ENCODE measurements at places on chromosomes 6 and 20.

GRCh38 chr6:113315879-113316278 lies 541.3 kb upstream of the MARCKS start:
- DNase-seq = no peak

DNA sequence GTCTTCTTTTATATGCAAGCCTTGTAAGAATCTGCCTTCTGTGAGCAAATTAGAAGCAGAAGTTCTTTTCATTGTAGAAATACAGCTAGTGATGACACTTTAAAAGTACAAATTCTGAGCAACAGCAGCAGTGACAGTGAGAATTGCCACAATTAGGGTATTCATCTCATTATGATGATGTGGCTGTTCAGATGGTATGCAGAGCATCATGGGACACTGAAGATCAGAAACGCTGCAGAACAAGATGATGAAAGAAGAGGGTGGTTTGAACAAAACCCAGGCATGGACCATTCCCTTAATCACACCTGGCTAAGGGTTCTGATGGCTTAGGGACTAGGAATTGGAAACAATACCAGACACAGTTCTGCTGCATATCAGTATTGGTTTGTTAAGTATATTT lies 312.7 kb upstream of the TBX18 start:
- peak; percentile 44 for DNase-seq

DNA sequence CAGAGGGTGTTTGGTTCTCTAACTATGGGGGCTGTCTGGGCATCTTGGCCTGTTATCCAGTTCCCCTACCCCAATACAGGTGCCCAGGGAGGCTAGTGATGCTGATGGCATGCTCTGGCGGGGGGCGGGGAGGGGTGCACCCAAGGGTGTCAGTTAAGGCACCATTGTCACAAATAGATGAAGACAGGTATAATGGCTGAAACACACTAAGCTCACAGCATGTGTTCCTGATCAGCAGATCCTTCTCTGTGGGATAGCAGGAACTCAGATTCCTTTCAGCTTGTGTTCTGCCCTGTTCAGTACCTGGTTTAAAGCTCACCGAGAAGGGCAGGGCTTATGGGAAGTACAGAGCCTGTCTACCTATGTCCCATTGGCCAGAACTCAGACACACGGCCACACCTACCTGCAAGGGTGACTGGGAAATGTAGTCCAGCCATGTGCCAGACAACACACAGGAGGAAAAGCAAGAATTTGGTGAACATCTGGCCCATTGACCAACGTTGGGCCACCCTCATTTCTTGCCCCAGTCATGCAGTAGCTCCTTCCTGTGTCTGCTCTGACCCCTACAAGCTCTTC lies 3.4 kb upstream of the RSPO4 start:
- DNase-seq = peak; percentile 17

GRCh38 chr20:34575271-34575670 lies 16.8 kb downstream of the MAP1LC3A start:
- no peak for DNase-seq

DNA sequence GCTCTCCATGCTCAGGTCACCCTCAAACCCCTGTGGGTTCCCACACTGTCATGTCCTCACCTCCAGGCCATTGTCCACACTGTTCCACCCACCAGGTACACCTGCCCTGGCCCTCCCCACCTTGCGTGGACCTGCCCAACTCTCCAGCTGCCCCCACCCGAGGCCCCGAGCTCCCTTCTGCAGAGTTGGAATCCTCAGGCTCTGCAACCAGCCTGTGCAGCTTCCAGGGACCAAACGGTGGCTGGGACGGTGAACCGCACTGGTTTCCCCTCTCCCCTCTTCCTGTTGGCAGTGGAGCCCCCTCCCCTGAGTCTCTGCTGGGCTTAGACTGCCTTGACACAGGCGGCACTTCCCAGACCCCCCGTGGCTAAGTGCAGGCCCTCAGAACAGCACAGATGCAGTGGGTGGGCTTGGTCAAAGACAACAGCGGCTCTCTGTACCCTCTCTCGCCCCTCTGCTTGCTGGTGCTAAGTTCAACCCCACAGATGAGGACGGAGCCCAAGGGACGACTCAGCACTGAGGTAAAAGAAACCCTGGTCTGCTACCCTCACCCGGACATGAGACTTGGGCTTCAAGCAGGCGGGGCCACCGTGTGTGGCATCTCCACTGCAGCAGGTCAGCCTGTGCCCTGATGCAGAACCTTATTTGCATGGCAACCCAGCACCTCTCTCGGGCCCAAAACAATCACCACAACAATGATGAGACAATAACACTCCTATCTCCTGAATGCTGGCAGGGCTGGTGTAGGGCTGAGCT lies 11.0 kb downstream of the ZBP1 start:
- no peak for DNase-seq

GRCh38 chr20:21323640-21324039 lies 20.5 kb downstream of the XRN2 start:
- peak; percentile 93 for DNase-seq

DNA sequence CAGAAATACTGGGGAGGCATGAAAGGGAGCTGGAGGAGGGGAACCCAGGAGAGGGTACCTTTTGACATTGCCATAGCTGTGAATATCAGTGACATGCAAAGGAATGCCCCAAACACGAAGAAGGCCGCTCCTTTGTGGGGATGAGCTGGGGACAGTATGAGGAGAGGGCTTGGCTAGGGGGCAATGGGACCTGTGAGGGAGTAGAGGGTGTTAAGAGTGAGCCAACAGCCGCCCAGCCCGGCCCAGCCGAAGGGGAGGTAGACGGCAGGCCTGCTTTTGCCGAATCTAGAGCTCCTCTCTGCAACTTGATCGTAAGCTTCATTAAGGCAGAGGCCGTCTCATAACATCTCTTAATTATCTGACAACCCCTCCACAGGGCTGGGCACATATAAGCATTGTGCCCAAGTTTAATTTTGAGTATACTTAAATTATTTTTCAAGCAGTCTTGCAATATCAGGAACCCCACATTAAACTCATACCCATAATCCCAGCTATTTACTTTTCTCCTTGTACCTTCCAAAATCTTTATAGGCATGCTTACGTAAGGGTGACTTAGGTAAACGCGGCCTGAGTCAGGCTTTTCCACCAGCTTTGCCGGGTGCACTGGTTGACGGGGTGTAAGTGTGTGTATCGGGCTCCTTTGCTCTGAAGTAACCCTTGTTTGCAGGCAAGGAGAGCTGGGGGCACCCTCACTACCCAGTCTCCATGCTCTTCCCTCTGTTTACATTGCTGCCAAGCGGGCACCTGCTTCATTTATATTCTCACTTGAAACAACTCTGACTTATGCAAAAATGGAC lies 24.9 kb upstream of the VEGFA start:
- DNase-seq = no peak

DNA sequence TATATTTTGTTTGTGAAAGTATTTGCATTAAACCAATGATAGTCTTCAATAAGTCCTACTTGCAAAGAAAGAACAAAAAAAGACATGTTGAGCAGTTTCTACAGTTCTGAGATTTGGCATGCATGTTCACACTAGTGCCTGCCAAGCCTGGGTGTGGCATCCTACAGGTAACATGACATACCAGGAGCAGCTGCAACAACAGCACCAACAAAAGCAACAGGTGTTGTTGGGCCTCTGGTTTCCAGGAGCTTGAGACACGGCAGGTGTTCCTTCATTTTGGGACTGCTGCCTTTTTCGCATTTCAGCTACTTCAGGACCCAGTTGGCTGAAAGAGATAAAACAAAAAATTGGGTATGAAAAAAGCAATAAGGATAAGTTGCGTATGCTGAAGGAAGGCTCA lies 41.2 kb upstream of the MTRF1L start:
- no peak for DNase-seq

GRCh38 chr20:1777476-1777820 lies 117.8 kb upstream of the SIRPA start:
- no peak for DNase-seq

- no peak for DNase-seq
Measured at GRCh38 chr6:53691667-53692133, 26.1 kb upstream of the KLHL31 start.

GRCh38 chr6:54083287-54083686 lies 28.0 kb upstream of the MLIP start:
- no peak for DNase-seq

GRCh38 chr6:32529697-32530430 lies at the start of gene HLA-DRB5:
TSS of gene HLA-DRB5 (minus strand) at chr6:32530287. CDS start at chr6:32530224, 63 bp downstream.
- DNase-seq = no peak

GRCh38 chr20:25408170-25408547 lies 686 bp downstream of the GINS1 start:
- no peak for DNase-seq

DNA sequence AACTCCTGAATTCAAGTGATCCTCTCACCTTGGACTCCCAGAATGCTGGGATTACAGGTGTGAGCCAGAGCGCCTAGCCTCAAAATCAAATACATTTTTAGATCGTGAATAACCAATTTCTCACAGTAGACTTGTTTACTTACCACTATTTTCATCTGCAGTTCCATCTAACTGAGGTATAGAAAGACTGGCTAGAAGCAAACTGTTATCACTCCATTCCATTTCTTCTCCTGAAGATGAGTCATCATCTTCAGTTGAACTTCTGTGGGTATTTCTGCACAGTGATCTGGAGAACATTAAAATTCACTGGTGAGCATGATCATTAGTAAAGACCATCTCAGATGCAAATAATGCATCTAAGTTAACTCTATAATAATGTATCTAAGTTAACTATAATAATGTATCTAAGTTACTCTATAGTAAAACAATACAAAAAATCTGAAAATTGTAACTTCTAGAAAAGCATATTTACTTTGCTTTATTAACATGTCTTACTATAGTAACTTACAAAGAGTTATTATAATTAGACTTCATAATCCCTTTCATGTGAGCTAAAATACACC lies 105.4 kb downstream of the REV3L start:
- peak; percentile 42 for DNase-seq

All from amniotic epithelial cell (primary cell).